Femur (tissue), 1 donor: ENCODE measurements at places on chromosomes 12 and 14.

DNA sequence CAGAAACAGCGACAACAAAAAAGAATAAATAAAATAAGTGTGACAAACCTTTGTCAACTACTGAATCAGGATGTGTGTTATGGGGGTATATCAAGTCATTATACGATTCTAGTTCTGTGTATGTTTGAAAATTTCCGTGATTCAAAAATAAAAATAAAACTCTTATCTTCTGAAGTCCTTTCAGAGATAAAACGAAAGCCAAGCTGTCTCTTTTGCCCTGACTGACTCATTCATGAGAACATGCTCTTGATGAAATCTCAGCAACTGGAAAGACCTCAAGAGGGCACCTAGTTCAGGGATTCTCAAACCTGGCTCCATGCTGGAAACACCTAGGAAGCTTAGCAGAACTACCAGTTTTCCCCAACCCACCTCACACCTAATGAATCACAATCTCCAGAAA is 9.2 kb downstream of the FOXN3 start:
- DNase-seq = no peak

DNA sequence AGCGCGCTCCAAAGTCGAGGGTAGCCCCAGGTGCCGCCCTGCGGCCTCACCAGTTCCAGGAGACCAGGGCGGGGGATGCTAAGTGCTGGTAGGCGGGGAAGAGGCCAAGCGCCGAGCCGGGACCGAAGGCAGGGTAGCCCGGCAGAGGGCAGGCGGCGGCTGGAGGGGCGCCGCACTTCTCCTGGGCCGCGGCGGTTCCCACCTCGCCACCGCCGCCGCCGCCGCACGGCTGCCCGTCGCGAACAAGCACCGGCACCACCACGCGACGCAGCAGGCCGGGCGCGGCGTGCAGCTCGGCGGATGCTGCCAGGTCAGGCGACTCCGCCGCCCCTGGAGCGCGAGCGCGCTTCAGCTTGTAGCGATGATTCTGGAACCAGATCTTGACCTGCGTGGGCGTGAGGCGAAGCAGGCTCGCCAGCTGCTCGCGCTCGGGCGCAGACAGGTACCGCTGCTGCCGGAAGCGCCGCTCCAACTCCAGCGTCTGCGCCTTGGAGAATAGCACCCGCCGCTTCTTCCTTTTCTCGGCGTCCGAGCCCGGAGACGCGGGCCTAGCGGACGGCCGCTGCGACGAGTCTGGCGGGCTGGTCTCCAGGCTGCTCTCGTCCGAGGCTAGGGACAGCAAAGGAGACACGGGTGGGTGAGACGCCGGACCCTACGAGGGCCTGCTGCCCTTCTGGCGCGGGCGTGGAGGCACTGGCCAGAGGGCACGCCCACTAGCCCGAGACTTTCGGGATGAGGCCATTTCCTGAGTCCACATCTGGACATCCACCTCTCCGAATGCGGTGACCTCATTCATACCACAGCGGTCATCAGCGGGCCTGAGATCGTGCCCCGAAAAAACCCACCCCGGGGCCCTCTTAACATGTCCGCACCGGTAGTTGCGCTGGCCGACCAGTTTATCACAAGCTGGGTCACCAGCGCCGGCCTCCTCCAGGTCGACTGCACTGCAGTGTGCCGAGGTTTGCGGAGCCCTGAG is 1.3 kb downstream of the NKX2-8 start:
- DNase-seq = peak; percentile 37

- DNase-seq = no peak
Observed at GRCh38 chr12:128609861-128610260, 213.9 kb downstream of the SLC15A4 start.

DNA sequence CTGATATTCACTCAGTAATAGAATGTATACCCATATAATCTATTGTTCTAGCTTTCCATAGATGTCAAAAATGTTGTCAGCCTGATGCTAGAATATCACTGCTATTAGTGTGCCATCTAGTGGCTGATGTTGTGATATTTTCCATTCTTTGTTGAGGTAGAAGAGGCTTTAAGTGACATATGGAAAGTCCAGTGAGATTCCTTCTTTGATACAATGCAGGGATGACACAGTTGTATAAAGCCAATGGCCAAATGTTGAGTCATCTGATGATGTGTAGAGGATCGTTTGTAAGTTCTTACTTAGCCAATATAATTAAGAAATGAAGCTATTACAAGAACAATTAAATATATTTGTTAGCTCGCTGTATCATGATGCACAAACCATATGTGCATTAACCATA is 58.1 kb upstream of the PCED1B start:
- DNase-seq = no peak

DNA sequence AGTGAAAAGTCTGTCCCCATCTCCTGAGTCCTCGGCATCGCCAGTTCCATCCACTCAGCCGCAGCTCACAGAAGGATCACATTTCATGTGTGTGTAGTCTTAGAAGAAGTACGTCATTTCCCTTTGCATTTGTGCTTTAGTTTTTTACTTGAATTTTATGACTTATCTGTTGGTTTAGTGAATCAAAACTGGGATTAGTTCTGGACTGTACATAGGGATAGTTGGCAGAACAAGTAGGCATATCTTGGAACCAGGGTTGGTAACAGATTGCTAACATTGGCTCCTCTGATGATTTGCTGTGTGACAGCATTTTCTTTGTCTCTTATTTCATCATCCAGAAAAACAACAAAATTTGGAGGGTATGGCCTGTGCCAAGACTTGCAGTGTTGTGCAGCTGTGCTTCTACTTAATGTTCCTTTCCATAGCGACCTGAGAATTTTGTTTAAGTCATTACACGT is 69.6 kb upstream of the AEBP2 start:
- DNase-seq = peak; percentile 75
